ENCODE measurements at places on chromosomes 3 and 15.
A peak's percentile ranks its signal among the peaks of the same experiment; 100 is the strongest.

DNA sequence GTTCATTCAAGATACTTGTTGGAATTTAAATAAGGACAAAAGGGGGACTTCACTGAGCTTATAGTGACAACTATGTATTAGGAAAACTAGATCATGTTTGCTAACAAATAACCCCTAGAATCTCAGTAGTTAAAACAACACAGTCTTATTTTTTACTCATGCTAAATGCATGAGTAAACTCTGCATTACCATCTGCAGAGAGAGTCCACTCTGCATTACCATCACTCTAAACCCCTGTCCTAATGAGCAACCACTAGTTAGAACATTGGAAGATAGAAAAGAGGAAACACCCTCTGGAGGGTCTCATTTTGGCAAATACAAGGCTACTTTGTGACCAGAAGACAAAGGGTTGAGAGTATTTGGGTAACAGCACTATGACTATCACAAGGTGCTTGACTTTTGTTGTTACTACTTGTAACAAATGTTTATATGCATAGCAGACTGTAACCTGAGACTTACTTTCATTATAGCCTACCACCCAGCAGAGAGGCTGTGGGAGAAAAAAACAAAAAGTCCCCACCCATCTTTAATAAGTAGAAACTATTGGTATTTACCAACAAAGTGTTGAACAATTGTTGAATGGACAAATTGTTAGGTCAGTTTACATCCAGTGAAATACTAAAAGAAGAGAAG, 99.1 kb downstream of the OXSM start:
- no peak for DNase-seq

DNA sequence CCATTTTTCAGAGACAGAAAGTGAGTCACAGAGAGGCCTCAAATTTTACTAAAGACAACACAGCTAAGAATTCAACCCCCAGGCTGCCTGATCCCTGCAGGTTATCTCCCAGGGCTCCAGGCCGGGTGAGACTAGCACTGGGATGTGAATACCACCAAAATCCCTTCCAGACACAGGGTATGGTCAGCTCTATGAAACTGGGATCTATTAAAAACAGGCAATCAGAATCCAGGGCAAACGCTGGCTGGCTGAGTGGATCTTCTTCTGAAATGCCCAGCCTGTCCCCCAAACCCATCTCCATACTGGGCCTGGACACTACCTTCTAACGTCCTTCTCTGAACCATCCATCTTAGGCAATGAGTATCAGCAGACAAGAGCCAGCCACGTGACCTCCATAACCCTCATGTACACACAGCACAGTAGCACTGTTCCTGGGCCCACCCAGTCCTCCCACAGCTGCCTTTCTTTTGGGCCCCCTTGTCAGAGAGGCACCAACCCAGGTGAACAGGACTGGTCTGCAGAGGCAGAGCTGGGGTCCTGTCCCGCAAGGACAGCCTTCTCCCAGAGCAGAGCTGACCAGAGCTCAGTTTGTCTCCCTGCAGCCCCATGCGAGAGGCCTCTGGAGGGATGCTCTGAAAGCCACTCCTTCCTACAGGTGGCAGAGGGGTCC, 1.9 kb downstream of the RAB6B start:
- no peak for DNase-seq

GRCh38 chr3:159821110-159821509, 167.5 kb upstream of the IL12A start:
- DNase-seq, result no peak

- DNase-seq, result no peak
These were observed 17.8 kb downstream of the APBA2 start for GRCh38 chr15:28903555-28903954.

GRCh38 chr3:108862865-108863798, 40.5 kb downstream of the TRAT1 start:
- no peak for DNase-seq

GRCh38 chr3:186976837-186977750, 46.8 kb downstream of the ST6GAL1 start:
- DNase-seq, result no peak

DNA sequence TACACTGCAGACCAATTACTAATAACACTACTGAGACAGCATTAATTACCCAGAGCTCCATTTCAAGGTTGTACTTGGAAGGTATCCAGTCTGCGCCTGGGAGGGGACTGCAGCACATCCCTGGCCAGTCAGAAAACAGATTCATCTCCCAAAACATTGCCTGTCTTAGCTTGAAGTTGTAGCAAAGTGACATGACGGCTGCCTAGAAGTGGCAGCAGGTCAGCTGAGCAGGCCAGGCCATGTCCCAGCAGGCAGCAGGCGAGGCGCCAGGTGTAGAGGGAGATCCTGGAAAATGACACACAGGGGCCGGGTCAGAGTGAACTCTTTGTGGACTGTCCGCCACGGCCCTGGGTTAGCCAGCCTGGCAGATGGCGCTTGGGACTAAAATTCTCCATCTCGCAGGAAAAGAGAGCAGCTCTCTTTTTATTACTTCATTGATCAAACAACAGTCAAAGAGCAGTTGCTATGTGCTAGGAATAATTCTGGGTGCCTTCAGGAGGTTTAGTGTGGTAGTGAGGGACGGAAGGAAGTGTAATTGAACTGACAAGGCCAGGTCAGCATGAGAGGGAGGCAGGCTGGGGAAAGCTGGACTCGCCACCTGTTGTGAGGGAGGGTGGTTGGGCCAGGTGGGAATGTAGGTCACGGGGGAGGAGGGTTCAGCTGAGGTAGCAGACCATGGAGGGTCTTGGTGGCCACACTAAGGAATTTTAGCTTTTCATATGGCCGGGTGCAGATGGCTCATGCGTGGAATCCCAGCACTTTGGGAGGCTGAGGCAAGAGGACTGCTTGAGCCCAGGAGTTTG, 1.3 kb upstream of the MAP6D1 start:
- no peak for DNase-seq

DNA sequence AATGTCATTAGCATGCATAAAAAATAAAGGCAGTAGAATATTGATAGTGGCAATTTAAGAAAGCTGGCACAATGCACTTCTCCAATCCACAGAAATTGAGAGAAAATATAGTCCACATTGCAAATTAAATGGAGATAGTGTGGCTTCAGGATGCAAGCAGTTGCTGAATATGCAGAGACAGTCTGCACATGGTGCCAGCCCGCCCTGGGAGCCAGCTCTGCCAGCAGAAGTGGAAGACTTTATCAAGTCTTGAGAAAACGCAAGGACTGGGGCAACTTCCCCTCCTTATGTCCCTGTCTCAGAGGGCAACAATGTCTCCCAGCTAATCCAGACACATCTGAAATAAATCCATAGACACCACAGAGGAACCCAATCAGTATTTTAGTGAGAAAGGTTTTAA, 57.2 kb downstream of the MB21D2 start:
- no peak for DNase-seq

DNA sequence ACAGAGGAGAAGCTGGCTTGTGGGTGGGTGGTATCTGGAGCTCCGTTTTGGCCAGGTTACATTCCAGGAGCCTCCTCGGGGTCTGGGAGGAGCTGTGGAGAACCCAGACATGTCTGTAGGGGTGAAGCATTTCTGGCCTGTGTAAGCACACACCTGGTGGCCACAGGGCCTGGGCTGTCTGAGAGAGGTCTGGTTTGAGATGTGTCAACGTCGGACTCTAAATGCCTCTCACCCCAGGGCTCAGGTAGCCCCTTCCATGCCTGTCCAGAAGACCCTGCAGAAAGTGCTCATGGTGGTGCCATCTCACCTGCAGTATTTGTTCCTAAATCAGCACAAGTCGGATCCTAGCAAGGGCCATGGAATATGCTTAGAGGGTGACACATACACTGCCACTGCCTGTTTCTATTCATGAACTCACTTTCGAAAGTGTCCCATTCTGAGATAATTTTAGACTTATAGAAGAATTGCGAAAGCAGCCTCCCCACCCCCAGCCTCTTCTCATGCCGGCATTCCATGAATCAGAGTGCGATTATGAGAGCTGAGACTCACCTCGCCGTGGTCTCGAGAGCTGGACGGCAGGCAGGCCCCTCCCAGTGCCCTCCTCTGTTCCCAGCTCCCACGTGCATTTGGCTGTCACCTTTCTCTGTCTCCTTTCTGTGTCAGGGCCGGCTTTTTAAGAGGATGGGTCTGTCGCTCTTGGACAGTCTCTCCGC, 63.7 kb downstream of the KLF15 start:
- DNase-seq, result no peak

- DNase-seq, result no peak
These were observed 31.6 kb upstream of the CEP152 start for GRCh38 chr15:48842501-48842900.

DNA sequence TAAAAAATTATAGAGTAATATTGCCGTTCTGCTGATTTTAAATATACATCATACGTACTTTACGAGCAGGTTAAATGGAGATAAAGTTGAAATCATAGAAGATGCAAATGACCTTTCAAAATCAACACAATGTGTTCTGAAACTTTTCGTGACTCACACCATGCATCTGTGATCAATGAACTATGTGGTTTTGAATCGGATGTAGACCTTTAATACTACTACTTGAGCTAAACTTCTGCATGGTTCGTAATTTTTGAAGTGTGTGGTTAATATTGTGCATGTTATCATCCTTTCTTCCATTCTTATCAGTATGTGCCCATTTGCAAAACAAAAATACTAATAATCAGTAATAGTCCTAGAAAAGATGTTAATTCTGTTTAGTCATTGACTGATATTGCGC, 58.9 kb downstream of the GASK1A start:
- no peak for DNase-seq

GRCh38 chr3:179956416-179956830, 80.3 kb downstream of the PEX5L start:
- DNase-seq, result peak; percentile 98

DNA sequence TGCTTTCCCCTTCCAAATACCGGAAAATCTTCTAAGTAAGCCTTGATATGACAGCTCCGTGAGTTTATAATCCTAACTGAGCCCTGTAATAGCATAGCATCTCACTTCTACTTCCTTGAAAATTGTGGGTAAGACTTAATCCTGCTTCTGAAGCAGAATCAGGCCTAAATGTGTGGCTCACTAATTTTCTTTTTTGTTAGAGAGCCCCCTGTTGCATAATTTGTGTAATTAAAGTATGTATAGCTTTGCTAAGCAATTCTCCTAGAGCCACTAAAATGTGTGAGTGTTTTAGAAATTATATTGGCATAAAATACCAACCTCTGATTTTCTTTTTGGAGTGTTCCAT, 304.4 kb downstream of the FGF12 start:
- DNase-seq, result peak; percentile 10

Data from Jurkat, Clone E6-1 (cell line).